Epithelial cell of alveolus of lung (primary cell): ENCODE measurements at places on chromosomes 13 and 19. TPM values are rescaled to one million over a fixed set of nuclear protein-coding genes. Genes with fewer than 3 reads are reported as not detected.

Gene ADM5
- total RNA-seq = 1.7 and 2.9 TPM in 2 replicates

Gene ZNF154
- 1.3 and 9.0 TPM in 2 replicates for total RNA-seq

Gene TMEM86B
- 0.56 and 1.8 TPM in 2 replicates for total RNA-seq

Gene MAP2K7
- 10.0 and 17.1 TPM in 2 replicates for total RNA-seq

Gene FCAR
- total RNA-seq = not detected in 2 replicates

Gene ZNF534
- not detected in 2 replicates for total RNA-seq

Gene DCUN1D2
- 5.7 and 17.3 TPM in 2 replicates for total RNA-seq

Gene PGLYRP2
- total RNA-seq = not detected in 2 replicates

Gene SOX1
- not detected in 2 replicates for total RNA-seq

Gene CEACAM20
- total RNA-seq = not detected in 2 replicates

Gene ZNF829
- 2.3 and 4.1 TPM in 2 replicates for total RNA-seq

Gene TEX29
- total RNA-seq = not detected in 2 replicates

Gene GRK1
- total RNA-seq = not detected in 2 replicates

Gene RNF225
- total RNA-seq = 2.0 TPM in 1 of 2 replicates, not detected in the other

Gene KLK15
- not detected in 2 replicates for total RNA-seq

Gene NKG7
- not detected in 2 replicates for total RNA-seq

Gene CCDC169
- 0.91 and 2.8 TPM in 2 replicates for total RNA-seq

Gene TTC9B
- total RNA-seq = 0.08 TPM in 1 of 2 replicates, not detected in the other

Gene KPNA3
- total RNA-seq = 29.1 and 33.9 TPM in 2 replicates

Gene C19orf85
- not detected in 2 replicates for total RNA-seq
